ENCODE measurements at places on chromosomes 6 and 20.

- DNase-seq = no peak
Measured at GRCh38 chr6:138514860-138515540, 15.7 kb upstream of the NHSL1 start.

DNA sequence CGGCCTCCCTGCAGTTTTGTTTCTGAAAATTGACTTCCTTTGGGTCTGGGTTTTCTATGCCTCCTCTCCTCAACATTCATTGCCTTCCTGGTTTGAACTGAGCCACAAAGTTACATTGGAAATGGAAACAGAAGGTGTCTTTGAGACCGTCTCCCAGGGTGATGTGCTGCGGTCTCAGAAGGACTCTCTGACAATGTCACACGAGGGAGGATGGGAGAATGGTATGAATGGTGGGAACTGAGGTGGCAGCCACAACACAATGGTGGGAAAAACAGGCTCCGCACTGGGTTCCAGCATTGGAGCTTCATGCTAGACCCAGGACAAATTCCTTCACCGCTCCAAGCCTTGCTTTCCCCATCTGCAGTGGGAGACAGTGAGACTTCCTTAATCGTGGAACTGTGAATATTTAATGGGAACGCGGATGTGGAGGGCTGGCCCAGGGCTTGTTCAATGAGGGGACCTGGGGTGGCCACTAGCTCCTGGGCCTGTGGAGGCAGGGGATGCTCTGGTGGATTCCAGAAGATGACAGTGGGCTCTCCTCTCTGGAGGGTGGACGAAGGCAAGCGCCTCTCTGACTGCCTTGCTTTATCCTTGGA is 73.9 kb downstream of the KCNB1 start:
- no peak for DNase-seq

DNA sequence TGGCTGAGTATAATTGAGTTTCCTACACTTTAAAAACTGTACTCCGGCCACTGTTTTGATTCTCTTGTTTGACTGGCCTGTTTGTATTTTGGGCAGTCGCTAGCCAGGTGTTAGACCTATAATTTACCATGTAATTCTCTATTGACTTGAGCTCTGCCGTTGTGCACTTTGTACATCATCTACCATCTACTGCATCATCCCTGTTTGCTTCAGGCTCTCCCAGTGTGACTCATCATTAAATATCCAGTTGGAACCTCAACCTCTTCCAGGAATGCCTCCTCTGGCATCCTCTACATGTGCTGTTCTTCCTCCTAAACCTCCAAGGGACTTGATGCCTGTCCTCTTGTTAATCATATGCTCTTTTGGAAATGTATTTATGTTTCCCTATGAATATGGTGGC is 72.3 kb downstream of the FARS2 start:
- DNase-seq = no peak

GRCh38 chr6:141208101-141208500 is 924.6 kb upstream of the GJE1 start:
- no peak for DNase-seq

- peak; percentile 89 for DNase-seq
Measured at GRCh38 chr20:45970646-45971424, 1.2 kb downstream of the ZNF335 start.

GRCh38 chr6:53651764-53652401 is 13.7 kb downstream of the KLHL31 start:
- peak; percentile 67 for DNase-seq

- no peak for DNase-seq
Measured at GRCh38 chr6:44820321-44820720, 432.8 kb downstream of the CDC5L start.

All from osteoblast (primary cell).